ENCODE measurements at places on chromosomes 6 and 20.

- no peak for DNase-seq
Observed at GRCh38 chr20:48329676-48330664, 497.8 kb downstream of the PREX1 start.

- no peak for DNase-seq
Observed at GRCh38 chr6:148414836-148415235, 72.2 kb downstream of the SASH1 start.

- DNase-seq = no peak
Observed at GRCh38 chr6:122322824-122323223, 76.6 kb upstream of the HSF2 start.

GRCh38 chr6:157637941-157638662 is 184.9 kb upstream of the SNX9 start:
- no peak for DNase-seq

DNA sequence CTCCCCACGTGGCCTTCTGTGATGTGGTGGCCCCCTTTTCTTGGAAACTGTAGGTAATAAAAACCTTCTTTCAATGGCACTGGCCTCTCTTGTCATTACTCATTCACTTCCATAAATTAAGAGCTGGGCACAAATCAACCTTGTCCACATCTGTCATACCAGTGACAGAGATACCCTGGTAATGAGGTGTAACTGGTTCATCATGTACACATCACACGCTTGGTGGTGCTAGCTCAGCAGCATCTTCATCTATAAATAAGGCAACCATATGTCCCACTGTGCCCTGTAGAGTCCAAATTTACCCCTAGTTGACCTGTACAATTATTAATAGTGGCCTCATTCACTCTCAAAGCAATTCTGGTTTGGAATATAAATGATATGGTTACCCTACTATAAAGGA is 245.6 kb downstream of the HIVEP2 start:
- no peak for DNase-seq

- DNase-seq = no peak
Observed at GRCh38 chr6:135920689-135921088, 69.2 kb downstream of the PDE7B start.

DNA sequence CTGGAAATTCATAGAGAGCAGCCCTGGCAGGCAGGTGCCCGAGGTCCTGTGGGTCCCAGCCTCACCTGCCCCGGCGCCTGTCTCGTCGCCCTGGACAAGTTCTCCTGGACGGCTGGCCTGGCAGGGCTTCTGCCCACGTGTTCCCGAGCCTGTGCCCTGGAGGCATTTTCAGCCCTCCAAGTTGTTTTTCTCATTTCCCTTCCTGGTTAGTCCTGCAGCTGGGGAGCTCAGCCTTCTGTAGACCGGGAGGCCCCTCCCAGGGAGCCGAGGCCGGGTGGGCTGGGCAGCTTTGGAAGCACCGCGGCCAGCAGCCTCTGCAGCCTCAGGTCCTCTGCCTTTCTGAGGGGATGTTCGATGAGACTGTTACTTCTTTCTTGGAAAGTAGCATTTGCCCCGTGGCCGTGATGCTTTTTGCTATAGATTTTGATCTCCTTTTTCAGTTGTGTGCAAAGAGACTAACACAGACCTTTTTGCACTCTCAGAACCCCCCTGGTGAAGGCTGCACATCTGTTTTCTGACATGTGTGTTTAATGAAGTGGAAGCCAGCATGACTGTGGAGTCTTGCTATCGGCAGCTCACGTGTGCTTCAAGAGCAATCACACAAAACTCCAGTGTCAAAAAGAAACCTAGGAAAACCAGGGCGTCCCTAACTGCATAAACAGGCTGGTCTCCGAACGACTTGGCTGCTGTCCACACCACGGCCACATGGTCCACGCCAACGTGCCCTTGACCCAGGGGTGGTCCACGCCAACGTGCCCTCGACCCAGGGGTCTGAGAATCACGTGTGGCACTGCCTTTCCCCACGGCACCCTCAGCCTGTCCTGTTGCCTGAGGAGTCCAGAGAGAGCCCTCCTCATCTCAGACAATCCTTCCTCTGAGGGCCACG is 207.5 kb downstream of the SMOC2 start:
- DNase-seq = no peak

- DNase-seq = no peak
Observed at GRCh38 chr6:147479857-147480256, 28.6 kb upstream of the SAMD5 start.

DNA sequence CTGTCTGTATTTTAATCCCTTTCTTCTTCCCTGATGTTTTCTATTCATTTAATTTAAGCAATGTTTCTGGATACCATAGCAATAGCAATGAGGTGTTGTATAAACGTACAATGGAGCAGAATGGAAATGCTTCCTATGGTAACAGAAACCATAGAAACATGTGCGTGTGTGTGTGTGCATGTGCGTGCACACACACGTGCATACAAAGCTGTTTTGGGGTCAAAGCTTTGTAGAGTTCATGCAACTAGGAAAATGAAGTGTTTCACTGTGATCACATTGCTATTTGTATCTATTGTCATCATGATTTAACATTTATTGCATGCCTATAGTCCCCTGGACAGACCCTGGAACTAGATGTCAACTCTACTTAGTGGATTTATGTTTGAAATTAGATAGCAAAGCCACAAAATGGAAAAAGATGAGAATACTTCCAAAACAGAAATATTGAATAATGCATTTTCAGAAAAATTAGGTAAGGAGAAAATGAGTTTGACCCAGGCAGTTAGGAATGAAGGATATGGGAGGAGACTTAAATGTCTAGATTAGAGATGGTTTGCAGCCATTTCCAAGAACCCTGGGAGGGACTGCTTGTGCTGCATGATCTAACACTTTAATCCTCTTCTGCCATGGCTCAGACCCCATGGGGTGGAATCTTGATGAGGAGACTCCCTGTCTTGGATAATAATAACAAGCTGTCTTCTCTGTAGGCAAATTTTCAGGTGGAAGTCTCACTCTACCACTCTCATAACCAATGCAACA is 124.4 kb downstream of the TRMT11 start:
- no peak for DNase-seq

- DNase-seq = no peak
Observed at GRCh38 chr6:56541030-56541600, 101.6 kb downstream of the DST start.

DNA sequence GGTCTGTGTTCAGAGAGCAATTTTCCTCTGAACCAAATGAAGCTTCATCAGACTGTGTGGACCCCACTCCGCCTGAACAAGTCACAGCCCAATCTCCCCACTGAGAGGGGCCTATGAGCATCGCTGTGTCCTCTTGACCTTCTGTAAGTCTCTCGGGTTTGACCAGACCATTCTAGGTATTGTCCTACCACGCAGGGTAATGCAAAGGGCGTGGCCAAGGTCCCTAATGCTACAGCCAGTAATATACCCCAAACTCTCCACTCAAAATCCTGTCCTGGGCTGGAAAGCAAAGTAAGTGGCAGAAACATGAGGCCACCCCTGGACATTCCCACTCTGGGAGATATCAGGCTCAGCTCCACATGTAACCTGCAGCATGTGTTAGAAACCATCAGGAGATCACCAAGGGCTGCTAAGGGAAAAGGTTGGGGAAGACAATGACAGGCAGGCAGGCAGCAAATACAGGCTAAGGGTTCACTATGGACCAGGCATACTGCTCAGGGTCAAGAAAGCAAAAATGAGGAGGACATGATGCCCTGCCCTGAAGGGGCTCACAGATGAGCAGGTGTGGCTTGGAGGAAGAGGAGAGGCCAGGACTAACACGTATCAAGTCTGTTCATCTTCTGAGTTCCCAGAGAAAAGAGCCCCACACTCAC is 33.4 kb downstream of the MRPL14 start:
- no peak for DNase-seq

DNA sequence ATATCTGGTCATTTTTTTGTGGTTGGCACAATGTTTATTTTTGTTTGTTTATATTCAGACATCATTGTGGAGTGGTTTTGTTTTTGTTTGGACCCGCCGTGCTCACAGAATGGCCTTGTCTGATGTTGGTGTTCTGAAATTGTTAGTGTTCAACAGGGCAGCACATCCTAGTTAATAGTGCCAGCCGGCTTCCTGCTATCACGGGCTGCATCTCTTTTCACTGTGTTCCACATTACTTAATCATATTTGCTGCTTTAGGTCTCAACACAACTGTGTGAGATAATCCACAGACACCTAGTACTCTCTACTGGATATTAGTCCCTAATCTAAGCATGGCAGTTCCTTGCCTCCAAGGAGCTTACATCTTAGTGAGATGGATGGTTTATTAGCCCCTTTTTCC is 2.8 kb upstream of the EIF2S2 start:
- no peak for DNase-seq

GRCh38 chr6:161744211-161745067 is 470.6 kb upstream of the AGPAT4 start:
- DNase-seq = no peak

- no peak for DNase-seq
Observed at GRCh38 chr20:51428401-51429143, 113.9 kb downstream of the NFATC2 start.

- DNase-seq = no peak
Observed at GRCh38 chr6:16216501-16217155, 21.8 kb upstream of the GMPR start.

GRCh38 chr6:97186416-97186999 is 96.5 kb downstream of the MMS22L start:
- DNase-seq = no peak

DNA sequence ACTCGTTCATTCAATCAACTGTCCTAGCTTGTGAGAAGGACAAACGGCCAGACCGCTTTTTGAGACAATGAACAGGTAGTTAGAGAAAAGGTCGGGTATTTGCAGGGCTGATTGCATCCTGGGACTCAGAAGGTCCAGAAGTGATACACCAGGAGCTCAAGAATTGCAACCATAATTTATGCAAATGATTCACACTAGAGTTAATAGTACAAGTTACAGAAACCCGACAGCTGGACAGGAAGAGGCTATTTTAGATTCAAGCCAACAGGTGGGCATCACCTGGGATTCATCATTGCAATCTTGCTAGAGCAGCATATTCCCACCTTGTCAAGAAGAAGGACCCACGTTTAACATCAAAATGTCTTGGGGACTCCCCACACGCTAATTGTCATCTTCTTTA is 83.5 kb downstream of the TNFAIP3 start:
- no peak for DNase-seq

- no peak for DNase-seq
Observed at GRCh38 chr6:53960311-53960710, 150.9 kb upstream of the MLIP start.

DNA sequence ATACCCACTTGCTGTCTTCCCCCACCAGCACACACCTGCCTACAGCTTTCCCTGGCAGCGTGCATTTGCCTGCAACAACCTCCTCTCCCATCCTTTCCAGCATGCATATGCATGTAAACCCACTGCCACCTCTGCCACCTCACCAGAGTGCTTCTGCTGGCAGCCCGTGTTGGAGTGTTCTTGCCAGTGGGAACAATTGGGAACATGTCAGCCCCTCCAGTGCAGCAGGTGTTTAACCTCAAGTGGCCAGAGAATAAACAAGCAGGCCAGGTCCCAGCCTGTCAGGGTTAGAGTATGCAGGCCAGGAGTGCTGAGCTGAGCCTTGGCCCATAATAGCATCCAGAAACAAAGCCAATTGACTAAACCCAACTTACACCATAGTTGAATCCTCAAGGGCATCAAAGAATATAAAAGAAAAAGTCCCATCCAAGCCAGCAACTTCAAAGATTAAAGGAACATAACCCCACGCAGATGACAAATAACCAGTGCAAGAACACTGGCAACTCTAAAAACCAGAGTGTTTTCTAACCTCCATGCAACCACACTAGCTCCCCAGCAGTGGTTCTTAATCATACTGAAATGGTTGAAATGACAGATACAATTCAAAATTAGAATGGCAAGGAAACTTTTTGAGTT is 1212.1 kb upstream of the CITED2 start:
- DNase-seq = no peak

GRCh38 chr20:49603209-49603627 is 35.3 kb upstream of the PTGIS start:
- DNase-seq = no peak

DNA sequence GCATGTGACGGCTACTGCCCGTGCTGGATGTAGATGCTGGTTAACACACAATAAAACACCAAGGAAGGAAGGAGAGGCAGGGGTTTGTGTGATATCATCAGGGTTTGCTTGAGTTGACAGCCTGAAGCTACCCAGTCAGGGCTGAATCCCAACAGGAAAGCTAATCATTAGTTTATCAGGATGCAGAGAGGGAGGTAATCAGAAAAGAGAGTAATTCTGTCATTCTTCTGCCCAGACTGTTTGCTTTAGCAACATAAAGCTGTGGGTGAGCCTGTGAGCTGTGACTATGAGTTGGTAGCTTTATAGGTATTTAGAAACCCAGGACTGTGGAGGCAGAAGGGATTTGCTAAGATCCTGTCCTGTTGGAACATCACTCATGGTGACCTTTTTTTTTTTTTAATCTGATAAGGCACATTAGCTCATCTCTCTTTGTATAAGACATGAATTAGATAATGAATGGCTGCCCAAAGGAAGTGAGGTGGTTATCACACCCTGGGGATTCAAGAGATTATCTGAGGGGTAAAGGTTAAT is 79.3 kb downstream of the CAP2 start:
- no peak for DNase-seq

DNA sequence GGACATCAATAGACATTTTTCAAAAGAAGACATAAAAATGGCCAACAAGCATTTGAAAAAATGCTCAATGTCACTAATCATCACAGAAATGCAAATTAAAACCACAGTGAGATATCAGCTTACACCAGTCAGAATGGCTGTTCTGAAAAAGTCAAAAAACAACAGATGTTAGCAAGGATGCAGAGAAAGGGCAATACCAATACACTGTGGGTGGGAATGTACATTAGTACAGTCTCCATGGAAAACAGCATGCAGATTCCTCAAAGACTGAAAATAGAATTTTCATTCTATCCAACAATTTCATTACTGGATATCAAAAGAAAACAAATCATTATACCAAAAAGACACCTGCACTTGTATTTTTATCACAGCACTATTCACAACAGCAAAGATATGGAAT is 85.3 kb downstream of the DCDC2 start:
- no peak for DNase-seq

- DNase-seq = no peak
Observed at GRCh38 chr20:13469262-13469661, 169.5 kb downstream of the TASP1 start.

- no peak for DNase-seq
Observed at GRCh38 chr6:42007286-42008137, 42.8 kb upstream of the TAF8 start.

DNA sequence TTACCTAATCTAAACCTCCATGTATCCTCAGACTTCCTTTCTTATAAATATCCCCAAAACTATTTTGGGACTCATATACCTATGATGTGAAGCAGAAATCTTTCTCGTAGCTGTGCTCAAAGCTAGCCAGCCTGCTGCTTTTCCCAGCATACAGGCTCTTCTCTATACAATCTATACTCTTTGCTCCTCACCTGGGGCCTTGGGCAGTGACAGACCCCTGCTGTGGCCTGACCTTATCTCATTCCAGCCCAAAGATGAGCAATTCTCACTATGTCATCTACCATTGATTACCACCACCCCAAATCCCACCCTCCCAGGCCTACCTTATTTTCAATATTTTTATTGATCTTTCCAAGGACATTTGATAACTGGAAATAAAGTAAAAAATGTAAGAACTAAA is 83.2 kb upstream of the FBXL4 start:
- DNase-seq = no peak

All from esophagus squamous epithelium (tissue), 5 donors.